ENCODE measurements at places on chromosomes 1 and 21.

DNA sequence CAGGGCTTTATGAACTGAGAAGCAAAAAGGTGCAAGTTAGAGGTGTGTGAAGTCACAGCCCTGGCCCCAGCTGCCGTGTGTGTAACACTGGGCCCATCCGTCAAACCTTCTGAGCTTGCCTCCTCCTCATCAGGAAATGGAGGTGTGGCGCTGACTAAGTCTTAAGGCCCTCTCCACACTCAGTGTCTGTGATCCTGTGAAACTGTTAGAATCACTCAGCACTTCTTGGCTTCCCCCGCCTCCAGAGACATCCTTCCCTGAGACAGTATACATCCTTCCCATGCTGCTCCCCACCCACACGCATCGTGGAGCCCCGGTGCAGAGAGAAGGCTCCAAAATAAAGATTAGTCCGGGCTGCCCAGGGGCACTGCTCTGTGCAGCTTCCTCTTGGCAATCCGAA is 33.3 kb downstream of the LRP8 start:
- DNase-seq, result peak; percentile 67

DNA sequence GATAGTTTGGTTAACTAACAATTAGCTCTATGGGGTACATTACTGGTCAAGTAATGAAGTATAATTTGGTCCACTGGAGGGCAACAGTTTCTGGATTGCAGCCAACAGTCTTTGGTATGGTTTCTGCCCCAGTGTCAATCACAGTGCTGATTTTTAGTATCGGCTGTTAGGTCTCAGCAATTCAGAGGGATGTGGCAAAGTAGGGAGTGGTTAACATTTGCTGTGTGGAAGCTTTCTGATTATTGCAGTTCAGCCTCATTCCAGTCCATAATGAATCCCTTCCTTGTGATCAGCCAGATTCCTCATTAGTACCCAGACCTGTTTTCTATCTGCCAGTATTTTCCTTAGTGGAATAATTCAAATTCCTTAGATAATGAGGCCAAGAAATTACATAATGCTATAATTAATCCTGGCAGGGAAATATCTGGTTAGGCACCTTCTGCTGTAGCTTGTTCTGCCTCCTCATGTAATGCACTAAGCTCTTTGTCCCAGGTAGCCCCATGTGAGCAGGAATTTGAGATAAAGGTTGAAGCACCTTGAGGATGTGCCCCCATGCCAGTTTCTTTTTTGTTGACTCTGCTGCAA is 14.0 kb downstream of the F3 start:
- DNase-seq, result no peak

- no peak for DNase-seq
These were observed 36.7 kb downstream of the DISC1 start for GRCh38 chr1:231663211-231663792.

DNA sequence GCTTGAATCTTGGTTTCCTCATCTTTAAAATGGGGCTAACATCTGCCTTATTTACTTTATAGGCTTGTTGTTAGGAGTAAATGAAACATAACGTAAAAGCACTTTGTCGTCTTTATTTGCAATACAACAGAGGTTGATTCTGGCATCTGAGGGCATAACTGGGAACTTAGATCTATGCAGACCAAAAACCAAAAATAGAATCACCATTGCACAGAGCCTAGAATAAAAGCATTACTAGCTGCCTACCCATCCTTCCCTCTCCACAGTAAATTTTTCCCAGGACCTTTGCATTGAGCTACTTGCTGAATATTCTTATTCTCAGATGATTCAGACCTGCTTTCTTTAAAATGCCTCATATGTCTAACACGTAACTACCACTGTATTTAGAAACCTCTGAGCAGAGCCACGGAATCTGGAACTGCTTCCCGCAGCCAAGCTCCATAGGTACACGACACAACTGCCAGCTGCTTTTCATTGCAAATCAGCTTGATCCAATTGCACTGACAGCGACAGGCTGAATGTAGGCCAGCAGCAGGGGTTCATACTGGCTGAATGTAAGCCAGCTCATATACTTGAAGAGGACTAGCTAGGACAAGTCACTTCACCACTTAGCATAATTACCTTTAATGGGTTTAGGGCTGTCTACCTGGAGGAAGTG is 33.2 kb upstream of the SERBP1 start:
- no peak for DNase-seq

DNA sequence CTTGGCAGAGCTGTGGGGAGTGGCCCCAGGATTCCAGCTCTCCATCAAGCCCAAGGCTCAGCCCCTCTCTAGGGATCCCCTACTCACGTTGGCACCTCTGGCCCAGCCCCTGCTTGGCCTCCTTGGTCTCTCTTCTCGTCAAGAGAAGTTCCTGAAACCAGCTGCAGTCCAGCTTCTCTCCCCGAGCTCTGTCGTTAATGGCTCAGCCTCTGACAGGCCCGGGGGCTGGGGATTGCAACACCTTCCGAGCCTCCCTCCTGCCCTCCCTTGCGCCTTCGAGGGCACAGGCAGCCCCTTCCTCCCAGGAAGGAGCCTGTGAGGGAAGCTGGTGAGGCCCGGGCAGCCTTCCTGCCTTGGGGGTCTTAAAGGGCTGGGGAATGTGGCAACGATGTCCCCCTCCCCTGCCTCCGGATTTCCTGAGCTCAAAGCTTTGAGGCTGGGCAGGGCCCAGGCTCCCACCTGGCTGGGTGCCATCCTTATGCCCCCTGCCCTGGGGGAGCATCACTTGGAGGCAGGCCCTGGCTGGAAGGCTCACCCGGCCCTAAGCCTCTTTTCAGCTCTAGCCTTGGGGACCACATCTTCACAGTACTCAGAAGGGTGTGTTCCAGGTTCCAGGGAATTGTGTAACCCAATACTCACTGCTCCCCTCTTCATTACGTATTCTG is at the start of gene CSF3R:
Gene CSF3R (minus strand): TSS at position 190 of the 665 bp plus-strand sequence. CDS start 3,417 bp downstream, outside the sequence.
- no peak for DNase-seq

GRCh38 chr21:22827422-22827821 is 1829.2 kb downstream of the NCAM2 start:
- no peak for DNase-seq

DNA sequence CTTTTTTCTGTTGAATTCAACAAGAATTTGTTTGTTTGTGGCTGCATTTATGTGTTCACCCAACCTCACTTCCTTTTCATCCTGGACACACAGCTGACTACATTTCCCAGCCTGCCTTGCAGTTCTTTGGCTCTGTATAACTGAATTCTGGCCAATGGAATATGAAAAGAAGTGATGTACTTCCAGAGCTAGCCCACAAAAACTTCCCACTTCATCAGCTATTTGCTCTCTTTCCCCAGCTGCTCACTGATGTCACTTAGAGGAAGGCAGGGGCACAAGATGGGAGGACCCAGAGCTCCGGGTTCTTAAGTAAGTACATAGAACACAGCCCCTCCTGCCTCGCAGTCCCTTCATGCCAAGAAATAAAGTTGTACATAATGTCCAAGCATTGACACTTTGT is 235.0 kb upstream of the FGGY start:
- no peak for DNase-seq

DNA sequence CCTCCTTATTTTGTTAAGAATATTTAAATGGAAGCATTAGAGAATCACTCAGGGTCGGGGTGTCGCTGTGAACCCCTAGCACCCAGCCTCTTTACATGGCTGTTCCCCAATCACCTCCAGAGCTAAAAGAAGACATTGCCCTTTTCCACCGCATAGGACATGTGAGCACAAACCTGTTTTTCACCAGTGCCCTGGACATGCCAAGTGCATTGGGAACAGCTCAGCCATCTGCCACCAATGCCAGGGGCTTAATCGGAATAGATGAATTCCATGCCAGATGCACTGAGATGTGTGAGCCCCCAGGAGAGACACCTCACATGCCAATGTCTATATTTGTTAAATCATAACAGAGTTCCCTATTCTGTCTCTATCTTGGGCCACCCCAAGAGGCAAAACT is 33.3 kb downstream of the EIF2D start:
- DNase-seq, result no peak

Measured in stimulated activated CD4-positive, alpha-beta T cell treated with anti-CD3 and anti-CD28 coated beads, Interleukin-4, amount 100 ng/mL, for 24 hours (primary cell).